Activated CD8-positive, alpha-beta memory T cell treated with anti-CD3 and anti-CD28 coated beads, Interleukin-2, amount 10 ng/mL, durations not matched to agents 7 days and 5 days (primary cell): ENCODE measurements at places on chromosomes 13 and 19. TPM values are rescaled to one million over a fixed set of nuclear protein-coding genes. Genes with fewer than 3 reads are reported as not detected.

The GFY gene
- not detected for total RNA-seq

The FBXO27 gene
- 0.19 TPM for total RNA-seq

The UBE2L5 gene
- not detected for total RNA-seq

DNA sequence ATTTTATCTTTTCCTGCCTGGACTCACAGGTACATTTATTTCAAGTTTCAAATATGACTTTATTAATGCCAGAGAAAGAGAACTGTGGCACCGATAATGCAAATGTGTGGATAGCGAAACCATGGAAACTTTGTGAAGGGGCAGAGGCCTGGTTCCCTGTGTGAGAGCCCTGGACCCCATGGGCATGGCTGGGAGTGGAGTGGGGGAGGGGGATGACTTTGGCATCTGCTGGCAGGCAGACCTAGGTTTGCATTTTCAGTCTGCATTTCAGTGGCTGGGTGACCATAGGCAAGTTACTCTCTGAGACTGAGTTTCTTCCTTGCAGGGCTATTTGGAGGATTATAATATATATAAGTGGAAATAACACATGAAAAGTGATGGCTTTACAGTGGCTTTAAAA lies 163.8 kb upstream of the TMTC4 start:
- H3K4me3 ChIP-seq: no peak overlapping the region
- H3K4me1 ChIP-seq: no peaks in the 10 kb centered on the region
- peaks cover 5% of the 10 kb centered on the region for H3K27me3 ChIP-seq
- no peak for DNase-seq
- no peaks in the 10 kb centered on the region for H3K36me3 ChIP-seq
- H3K27ac ChIP-seq: no peak overlapping the region

- no peak overlapping the region for H3K27ac ChIP-seq
- H3K36me3 ChIP-seq: no peaks in the 10 kb centered on the region
- H3K4me1 ChIP-seq: no peaks in the 10 kb centered on the region
- no peak for DNase-seq
- H3K27me3 ChIP-seq: no peaks in the 10 kb centered on the region
Observed at GRCh38 chr13:29067306-29067945, 247.3 kb downstream of the MTUS2 start.

- no peaks in the 10 kb centered on the region for H3K27me3 ChIP-seq
- no peak for DNase-seq
- peaks cover 42% of the 10 kb centered on the region for H3K4me1 ChIP-seq
- H3K4me3 ChIP-seq: no peak overlapping the region
- H3K36me3 ChIP-seq: no peaks in the 10 kb centered on the region
Observed at GRCh38 chr13:98997738-98998641, 20.1 kb upstream of the DOCK9 start.

GRCh38 chr13:28622286-28622685 lies 36.6 kb upstream of the POMP start:
- no peaks in the 10 kb centered on the region for H3K36me3 ChIP-seq
- no peak overlapping the region for H3K27ac ChIP-seq
- H3K4me1 ChIP-seq: peaks cover 6% of the 10 kb centered on the region
- peaks cover 6% of the 10 kb centered on the region for H3K27me3 ChIP-seq

DNA sequence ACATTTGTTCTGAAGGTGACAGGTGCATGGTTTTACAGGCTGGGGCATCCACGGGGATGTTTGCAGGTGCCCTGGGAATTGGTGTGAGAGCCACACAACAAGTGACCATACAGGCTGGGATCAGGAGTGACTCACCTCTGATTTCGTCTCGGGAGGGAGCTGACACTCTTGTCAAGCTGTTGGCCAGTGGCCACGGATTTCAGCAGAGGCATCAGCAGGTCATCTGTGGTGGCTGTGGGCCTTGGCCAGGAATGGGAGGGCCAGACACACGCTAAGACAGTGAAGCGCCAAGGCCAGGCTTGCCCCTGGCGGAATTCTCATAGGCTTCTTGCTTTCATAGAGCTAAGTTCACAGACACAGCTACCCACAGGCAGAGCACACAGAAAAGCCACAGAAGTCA lies 108.6 kb downstream of the HSPH1 start:
- H3K27me3 ChIP-seq: peaks cover 11% of the 10 kb centered on the region
- H3K36me3 ChIP-seq: no peaks in the 10 kb centered on the region
- H3K27ac ChIP-seq: no peak overlapping the region
- no peak for DNase-seq

GRCh38 chr13:110471156-110471832 lies 90.2 kb downstream of the RAB20 start:
- no peak for DNase-seq
- no peak overlapping the region for H3K27ac ChIP-seq
- peaks cover 5% of the 10 kb centered on the region for H3K4me1 ChIP-seq
- H3K27me3 ChIP-seq: peaks cover 7% of the 10 kb centered on the region

- H3K4me3 ChIP-seq: no peak overlapping the region
- DNase-seq: no peak
- H3K36me3 ChIP-seq: no peaks in the 10 kb centered on the region
- H3K27ac ChIP-seq: no peak overlapping the region
- H3K27me3 ChIP-seq: peaks cover 12% of the 10 kb centered on the region
Observed at GRCh38 chr13:97058926-97059325, 64.7 kb upstream of the OXGR1 start.

DNA sequence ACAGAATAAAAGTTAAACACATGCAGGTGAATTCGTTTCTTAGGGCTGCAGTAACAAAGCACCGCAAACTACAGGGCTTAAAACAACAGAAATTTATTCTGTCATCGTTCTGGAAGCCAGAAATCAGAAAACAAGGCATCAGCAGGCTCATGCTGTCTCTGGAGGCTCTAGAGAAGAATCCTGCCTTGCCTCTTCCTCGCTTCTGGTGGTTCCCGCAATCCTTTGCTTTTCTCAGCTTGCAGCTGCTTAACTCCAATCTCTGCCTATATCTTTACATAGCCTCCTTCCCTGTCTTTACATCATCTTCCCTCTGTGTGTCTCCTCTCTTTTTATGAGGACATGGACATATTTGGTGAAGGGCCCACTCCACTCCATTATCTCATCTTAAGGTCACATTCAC lies 6.2 kb upstream of the NBEA start:
- no peak overlapping the region for H3K4me3 ChIP-seq
- H3K36me3 ChIP-seq: no peaks in the 10 kb centered on the region
- H3K27ac ChIP-seq: no peak overlapping the region
- H3K27me3 ChIP-seq: peaks cover 10% of the 10 kb centered on the region
- DNase-seq: no peak
- H3K4me1 ChIP-seq: no peaks in the 10 kb centered on the region

DNA sequence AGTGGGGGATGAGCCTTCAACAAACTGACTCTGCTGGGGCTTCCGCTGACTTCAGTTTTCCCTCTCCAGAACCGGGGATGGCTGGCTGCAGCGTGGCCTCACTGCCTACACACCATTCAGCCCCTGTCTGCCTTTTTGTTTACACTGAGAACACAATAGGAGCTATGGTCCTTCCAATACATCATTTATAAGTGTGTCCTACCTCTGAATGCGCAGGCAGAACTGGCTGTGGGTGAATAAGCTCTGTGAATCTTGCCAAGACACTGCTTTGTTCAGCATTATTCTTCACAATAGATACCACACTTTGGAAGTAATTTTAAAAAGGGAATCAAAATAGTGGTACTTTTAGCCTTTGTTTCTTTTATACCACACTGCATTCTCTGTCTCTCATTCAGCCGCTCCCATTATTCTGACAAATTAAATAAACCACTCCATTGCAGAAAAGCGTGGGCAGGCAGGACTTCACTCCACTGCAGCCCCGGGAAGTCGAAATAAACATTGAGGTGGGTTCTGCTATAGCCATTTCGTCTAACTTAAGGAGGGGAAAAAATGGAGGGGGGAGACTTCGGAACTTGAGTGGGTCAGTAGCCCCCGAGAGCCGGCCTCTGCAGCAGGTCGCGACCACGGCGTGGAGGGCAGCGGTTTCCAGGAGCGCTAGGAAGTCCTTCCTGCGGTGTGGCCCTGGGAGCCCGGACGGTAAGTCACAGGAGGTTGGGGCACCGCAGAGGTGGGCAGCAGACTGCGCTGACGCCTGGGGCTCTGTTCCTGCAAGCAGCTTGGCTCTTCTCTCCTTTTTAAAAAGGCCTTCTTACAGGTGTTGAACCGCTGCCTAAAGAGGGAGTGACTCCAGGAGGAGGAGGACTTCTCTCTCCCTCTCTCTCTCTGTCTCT lies 94.8 kb upstream of the SOX1 start:
- H3K4me3 ChIP-seq: no peak overlapping the region
- peaks cover 12% of the 10 kb centered on the region for H3K36me3 ChIP-seq
- H3K27ac ChIP-seq: no peak overlapping the region
- H3K4me1 ChIP-seq: no peaks in the 10 kb centered on the region
